Inflammatory macrophage treated with lipopolysaccharide for 1 hour (primary cell): ENCODE measurements at places on chromosomes 3 and 15.

DNA sequence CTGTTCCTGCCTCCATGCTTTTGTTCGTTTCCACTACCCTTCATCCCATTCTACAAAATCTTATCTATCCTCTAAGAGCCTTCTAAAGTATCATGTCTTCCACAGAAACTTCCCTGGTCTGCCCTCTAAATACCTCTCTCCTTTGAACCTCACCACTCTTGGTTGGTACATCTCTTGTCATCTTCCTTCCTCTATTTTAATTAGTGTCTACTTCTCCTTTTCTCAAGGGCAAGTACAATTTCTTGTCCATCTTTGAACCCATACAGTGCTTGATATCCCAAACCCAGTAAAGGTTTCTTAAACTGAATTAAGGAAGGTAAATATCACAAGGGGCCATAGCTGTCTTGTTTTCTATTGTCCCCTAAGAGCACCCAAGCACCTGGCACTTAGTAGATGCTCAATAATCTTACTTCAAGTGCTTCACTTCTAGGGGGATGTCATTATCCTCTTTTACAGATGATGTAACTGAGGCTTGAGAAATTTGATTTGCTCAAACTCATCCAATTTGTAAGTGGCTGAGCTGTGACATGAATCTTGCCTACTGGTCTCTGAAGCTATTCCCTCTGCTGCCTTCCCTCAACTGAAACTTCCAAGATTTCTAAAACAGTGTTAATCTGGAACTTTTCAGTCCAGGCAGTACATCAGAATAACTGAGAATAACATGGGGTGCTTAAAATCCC, 2.6 kb upstream of the DAPK2 start:
- DNase-seq = peak; percentile 54

- peak; percentile 81 for DNase-seq
Measured at GRCh38 chr3:127544192-127544802, 46.2 kb downstream of the TPRA1 start.

GRCh38 chr3:154126651-154127050, 5.5 kb downstream of the ARHGEF26 start:
- DNase-seq = no peak

DNA sequence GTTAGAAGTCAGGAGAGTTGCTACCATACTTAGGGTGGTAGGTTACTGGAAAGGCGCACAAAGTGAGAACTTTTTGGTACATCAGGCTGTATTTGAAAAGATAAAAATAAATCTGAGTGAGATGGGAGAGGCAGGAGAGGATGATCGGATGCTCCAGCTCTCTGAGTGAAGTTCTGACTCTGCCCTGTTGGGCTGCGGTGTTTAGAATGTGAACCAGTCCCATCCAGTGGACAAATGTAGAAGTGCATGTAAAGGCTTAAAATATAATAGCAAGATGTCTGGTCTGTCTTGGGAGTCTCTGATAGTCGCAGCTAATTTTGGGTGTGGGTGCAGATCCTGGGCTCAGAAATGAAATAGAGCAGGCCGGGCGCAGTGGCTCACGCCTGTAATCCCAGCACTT, 30.4 kb downstream of the ACKR2 start:
- peak; percentile 52 for DNase-seq

DNA sequence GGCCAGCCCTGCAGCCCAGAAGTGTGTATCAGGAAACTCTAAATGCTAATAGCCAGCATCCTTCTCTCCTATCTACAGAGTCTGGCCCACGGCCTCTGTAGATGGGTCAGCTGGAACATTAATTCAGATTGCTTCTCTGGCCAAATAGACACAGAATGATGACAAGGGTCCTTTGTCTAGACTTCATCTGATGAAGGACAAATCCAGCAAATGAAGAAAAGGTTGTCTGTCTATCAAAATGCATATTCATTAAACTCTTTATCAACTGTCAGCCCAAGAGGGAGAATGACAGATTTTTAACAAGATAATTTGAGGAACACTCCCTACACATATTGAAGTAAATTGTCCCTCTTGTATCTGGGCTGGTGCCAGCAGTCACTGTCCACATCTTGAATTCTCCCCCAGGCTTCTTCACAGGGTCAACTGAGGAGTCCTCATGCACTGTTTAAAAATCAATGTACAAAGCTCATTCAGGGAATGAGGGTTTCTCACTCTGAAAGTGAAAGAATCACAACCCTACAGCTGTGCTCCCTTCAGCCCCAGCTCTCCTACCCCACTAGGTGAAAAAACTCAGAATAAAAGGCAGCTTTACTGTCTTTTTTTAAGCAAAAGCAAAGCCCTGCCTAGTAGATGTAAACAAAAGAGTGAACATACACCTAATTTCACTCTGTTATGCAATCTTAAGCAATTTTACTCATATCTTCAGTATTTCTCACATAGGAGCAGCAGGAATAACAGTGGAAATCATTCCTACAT, 507.7 kb downstream of the IGSF11 start:
- no peak for DNase-seq

DNA sequence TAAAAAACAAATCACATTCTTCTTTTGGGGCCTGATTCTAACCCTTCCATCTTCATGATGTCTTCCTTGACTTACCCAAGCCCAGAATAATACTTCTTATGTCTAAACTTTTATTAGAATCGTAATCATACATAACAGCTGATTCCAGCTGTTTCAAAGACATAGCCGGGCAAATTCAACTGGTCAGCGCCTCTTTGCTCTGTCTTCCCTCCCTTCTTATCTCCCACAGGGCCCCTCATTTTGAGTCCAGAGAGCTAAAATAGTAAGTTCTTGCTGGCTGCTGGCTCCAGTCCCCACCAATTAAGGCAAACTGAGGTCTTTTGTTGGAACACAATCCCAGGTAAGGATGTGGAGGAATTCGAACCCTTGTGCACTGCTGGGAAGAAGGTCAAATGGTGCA, 108.6 kb downstream of the ADCY5 start:
- no peak for DNase-seq

DNA sequence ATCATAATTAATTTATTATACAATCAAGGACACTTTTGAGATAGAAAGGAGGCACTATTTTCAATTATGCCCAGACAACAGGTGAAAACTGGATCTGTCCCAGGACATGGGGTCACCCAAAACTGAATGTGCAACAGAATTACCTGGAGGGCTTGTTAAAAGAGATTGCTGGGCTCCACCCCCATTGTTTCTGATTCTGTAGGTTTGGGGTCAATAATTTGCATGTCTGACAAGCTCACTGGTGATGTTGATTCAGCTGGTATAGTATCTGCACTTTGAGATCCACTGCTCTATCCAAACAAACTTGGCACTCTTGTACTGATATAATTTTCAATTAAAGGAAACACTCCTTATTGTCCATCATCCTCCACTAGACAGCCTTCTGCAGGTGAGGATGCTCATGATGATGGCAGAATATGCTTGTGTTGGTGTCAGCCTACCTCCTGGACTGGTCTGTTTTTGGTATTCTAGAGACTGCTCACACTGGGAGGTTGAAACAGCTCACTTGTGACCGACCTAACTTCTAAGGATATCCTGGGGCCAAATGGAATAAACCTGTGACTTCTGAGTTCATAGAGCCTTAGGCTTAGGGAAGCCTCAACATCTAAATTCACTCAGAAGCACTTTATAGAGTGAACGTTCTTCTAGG, 2.2 kb downstream of the P2RY14 start:
- DNase-seq = no peak

- peak; percentile 76 for DNase-seq
Measured at GRCh38 chr3:177429771-177430170, 232.5 kb upstream of the TBL1XR1 start.

GRCh38 chr15:99442252-99442897, 123.4 kb upstream of the MEF2A start:
- DNase-seq = no peak

DNA sequence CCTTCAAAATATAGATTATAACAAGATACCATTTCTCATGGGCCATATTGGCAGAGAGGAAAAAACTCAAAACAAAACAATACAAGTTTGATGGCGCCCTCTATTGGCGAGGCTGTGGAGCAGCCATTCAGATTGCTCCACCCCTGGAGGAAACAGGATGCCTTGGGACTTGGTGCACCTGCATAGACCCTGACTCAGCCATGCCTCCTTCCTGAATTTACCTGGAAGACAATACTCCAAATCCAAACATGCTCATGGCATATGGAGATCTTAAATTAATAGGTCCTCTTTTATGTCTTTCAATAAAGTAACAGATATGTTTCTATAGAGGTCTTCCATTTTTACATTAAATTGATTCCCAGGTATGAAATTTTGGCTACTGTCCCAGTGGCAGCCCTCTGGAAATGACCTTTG, 90.0 kb downstream of the APBA2 start:
- peak; percentile 37 for DNase-seq

DNA sequence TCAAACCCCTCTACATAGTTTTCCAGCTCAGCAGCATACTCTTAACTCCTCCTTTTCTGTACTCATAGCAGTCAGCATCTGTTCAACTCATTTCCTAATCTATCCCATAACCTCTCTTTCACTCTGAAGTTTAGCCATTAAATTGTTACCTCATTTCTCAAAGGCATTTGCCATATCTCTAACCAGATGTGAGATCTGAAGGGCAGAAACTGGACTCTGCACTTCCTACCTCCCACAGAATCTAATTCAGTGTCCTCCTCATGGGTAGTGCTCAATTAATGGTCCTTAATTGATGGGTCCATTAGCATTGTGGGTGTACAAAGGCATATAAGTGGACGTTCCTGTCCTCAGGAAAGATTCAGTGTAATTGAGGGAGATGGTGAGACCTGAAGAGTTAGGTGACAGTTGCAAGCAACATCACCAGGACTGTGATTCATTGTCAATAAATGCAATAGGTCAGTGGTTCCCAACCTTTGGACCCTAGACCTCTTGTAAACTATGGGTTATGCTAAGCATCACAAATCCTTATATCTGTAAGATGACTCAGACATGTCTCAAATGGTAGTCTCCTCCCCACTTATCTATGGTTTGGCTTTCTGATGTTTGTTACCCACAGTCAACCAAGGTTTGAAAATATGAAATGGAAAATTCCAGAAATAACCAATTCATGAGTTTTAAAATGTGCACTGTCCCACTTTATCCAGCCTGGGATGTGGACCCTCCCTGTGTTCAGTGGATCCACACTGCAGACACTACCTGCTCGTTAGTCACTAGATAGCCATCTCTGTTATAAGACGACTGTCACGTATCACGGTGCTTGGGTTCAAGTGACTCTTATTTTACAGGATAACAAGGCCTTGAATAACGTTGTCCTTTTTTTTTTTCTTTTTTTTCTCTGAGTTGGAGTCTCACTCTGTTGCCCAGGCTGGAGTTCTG, 25.0 kb upstream of the UACA start:
- no peak for DNase-seq

- DNase-seq = no peak
Measured at GRCh38 chr15:55960946-55961345, 32.5 kb downstream of the NEDD4 start.

DNA sequence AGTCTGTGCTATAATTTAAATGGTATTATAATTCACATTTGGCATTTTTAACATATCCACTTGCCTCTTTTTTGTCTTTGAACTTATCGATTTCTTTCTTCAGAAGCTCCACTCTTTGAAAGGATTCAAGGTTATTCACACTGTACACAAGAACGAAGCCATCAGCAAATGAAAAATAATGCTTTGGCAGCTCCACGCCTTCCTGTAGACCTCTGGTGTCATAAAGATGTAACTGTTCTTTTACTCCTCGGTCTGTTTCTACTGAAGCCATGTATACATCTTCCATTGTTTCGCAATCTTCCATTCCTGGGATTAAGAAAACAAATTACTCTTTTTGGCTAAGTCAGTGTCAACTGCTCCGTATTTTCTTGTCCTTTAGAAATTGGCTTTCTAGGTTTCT, 16.0 kb downstream of the NKIRAS1 start:
- DNase-seq = no peak

DNA sequence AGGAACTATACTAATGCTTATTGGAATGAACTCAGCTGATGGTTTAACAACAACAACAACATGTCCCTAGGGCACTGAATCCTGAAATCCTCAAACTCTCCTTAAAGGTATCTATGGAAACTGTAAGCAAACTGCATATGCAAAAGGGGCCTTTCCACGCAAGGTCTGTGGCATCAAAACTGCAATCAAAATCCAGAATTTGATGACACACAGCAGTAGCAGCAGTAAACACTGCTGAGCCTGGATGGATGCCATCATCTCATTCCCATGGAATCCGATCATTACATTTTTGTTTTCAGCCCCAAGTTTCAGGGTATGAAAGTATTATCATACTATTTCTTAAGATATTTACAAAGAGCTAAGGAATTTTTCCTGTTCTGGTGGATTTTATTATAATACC, 399.7 kb downstream of the VPS13C start:
- no peak for DNase-seq

GRCh38 chr3:53286727-53287126, 30.9 kb upstream of the TKT start:
- DNase-seq = no peak
